ENCODE measurements at places on chromosomes 2 and 18. TPM values are rescaled to one million over a fixed set of nuclear protein-coding genes. Genes with fewer than 3 reads are reported as not detected.

Gene CDH19
- total RNA-seq: 2.3 TPM

Gene SKOR2
- total RNA-seq: not detected

Gene GNAL
- total RNA-seq: 4.8 TPM

Gene NCKAP1
- 110 TPM for total RNA-seq

Gene TTC21B
- 4.6 TPM for total RNA-seq

Gene IL36B
- total RNA-seq: 0.13 TPM

Gene MYO5B
- total RNA-seq: 12.7 TPM

Gene INHBB
- 13.4 TPM for total RNA-seq

Gene SLC66A3
- 36.6 TPM for total RNA-seq

Gene DCTN1
- 140 TPM for total RNA-seq

Gene BMP10
- total RNA-seq: not detected

Gene UGT1A1
- 0.71 TPM for total RNA-seq

Gene RAX
- not detected for total RNA-seq

Gene FAM124B
- total RNA-seq: not detected

Gene OR6B2
- not detected for total RNA-seq

Gene MAP4K4
- total RNA-seq: 60.9 TPM

Gene IL36A
- total RNA-seq: not detected

Gene SP9
- 2.4 TPM for total RNA-seq

Gene ERFE
- 8.0 TPM for total RNA-seq

Gene MXD1
- 2.4 TPM for total RNA-seq

Gene ASB18
- not detected for total RNA-seq

Gene SRD5A2
- total RNA-seq: not detected

Gene PROM2
- 0.15 TPM for total RNA-seq

Gene OTX1
- 3.5 TPM for total RNA-seq

Gene ARHGEF33
- 0.11 TPM for total RNA-seq

Data from A549 treated with CpdA at 1 μM for 4 hours (cell line).